ENCODE measurements at places on chromosomes 5 and 9.

- no peak for DNase-seq
Observed at GRCh38 chr9:14455243-14455642, 141.3 kb upstream of the NFIB start.

DNA sequence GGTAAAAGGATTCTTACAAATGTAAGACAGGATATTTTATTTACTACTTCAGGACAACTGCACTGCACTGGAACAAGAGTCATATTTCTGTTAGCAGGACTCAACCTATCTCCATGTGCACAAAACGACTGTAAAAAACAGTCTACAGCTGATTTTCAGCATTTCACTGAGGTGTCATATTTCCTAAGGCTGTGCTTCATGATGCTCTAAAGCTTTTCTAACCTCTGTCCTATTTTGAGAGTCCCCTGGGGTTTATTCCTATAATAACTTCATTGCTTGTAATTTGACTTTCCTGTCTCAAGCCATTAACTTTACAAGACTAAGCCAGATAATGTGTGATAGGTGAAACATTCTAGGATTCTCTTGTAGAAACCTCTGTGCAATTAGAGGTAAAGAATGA is 472.3 kb downstream of the HINT1 start:
- no peak for DNase-seq

DNA sequence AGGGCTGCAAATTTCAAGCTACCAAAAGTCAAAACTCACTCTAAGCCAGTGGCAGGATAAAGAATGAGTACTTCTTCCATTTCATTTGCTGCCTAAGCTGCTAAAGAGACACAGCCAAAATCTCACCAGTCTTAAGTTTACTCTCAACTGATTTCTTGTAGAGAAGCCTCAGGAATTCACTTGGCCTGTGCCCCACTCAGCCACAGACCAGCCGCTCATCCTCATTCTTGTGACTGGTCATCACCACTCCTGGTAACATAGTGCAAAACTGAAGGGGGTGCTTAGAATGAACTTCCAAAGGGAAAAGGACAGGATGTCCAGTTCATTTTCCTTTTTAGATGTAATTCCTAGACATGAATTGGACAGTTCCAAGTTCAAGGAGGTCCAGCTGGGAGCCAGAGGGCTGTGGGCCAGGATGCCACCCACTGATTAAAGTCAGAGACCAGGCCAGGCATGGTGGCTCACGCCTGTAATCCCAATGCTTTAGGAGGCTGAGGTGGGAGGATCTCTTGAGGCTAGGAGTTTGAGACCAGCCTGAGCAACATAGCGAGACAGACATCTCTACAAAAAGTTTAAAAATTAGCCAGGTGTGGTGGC is 72.7 kb upstream of the RANBP3L start:
- DNase-seq = peak; percentile 37

GRCh38 chr9:135156525-135157510 is 69.3 kb downstream of the OLFM1 start:
- DNase-seq = peak; percentile 53

DNA sequence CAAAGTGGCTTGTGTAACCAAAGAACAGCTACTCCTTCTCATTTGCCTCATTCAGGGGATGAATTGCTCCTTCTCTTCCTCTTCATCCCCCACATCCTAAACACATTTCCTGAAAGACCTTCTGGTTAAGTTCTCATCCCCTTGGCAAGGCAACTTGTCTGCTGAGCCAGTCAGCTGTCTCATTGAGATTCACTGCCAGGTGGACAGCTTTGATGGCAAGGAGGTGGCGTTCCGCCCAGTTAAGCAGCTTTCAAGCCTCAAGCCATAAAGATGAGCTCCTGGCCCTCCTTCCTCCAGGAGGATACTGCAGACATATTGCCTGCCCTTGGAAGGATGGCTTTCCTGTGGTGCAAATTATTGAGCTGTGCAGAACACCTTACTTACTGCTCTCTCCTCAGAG is 448.6 kb upstream of the MPDZ start:
- no peak for DNase-seq

DNA sequence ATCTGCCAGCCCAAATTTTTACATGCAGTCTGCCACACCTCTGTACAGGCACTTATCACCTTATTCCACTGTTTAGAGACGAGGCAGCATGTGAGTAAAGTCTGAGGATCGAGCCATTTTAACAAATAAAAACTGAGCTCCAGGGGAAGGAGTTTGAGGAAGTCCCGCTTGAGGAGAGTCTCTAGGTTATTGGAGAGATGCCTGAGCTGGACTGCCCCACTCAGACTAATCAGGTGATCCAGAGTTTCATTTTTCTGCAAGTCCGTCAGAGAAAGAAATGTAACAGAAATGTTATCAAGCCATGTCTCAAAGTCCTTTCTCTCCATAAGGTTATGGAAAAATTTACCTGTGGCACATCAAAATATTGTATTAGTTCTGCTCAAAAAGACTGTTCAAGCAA is 5.3 kb downstream of the FBXW2 start:
- no peak for DNase-seq

- DNase-seq = no peak
Observed at GRCh38 chr5:149757956-149758355, 27.8 kb downstream of the PPARGC1B start.

DNA sequence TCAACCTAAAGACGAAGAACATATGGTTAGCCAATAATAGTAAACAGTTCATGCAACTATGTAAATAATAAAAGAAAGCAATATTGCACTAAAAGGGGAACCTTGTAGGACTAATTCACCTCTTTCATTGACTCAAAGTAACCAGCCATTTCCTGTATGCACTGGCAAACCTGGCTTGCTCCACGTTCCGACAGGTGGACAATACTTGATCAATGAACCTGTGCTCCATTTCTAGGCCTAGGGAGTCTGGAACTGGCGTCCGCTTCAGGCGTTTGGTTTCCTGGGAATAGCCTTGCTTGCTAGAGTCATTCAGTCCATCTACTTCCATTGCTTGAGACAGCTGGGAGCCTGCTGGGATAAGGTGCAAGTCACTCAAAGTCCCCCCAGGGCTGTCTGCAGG is 41.6 kb downstream of the PTAR1 start:
- no peak for DNase-seq

DNA sequence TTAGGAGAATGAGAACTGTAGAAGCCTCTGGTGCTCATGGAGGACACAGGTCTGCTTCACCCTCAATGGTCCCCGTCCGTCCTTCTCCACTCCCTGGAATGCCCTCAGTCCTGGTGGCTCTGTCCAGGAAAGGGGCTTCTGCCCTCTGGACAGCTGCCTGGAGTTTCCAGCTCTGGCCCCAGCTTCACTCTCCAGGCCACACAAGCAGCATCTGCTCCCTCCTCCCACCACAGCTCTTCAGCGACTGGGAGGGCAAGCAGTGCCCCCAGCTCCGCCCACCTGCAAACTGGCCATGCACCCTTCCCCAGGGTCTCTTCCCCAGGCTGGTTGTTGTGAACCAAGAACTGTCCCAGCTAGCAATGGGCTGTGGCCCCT is 4.7 kb downstream of the SARDH start:
- no peak for DNase-seq

DNA sequence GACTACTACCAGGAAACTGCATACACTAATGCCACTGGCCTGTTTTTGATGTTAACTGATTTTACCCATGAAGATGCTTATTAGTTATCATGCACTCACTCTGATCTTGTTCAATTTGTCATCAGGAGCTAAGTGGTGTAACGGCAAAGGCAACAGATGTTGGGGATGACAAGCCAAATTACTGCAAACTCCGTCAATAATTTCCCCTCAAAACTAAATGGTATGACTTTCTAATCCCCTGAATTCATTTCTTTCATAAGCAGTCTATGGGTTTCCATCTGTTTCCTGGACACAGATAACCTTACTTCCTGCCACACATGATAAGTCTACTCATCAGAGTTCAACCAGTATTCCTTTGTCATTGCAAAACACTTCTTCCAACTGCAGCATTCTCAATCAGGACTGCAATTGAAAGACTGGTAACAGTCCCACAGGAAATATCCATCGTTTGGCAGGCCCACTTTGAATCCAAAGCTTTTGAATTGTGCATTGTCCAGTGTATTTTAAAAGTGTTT is 96.2 kb upstream of the SMC2 start:
- DNase-seq = no peak

DNA sequence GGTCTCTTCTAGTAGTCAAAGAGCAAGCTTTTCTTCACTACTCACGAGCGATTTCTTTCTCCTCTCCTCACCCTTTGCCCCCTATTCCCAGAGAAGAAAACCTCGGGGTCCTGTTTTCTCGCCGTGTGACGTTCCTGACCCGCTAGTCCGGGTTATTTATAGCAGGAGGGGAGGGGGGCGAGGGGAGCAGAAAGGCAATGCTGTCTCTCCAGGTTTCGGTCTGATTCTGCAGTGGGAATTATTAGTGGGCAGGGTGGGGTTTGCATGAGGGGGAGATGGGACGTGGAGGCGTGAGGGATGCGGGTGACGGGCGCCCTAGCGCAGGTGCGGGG is 847 bp upstream of the GABRB2 start:
- DNase-seq = peak; percentile 5

DNA sequence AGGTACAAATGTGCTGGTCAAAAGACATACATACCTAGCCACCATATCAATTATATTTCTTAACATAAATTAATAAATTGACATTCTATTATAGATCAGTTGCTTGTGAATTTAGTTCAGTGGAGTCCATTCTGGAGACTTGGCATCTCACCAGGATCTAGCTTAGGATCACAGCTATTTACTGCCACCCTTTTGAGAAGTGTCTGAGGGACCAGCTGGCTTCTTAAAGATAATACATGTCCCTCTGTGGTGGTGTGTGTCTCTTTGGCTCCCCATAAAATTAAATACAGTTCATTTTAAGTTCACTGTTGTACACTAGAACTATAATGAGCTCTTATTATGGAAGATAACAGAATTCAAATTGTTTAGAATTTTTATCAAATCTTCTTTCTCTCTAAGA is 290.7 kb downstream of the PRELID2 start:
- no peak for DNase-seq

GRCh38 chr9:84296146-84296843 is 44.3 kb downstream of the SLC28A3 start:
- DNase-seq = peak; percentile 51

GRCh38 chr5:73719632-73720031 is 93.6 kb downstream of the ARHGEF28 start:
- DNase-seq = no peak

GRCh38 chr5:124193371-124193789 is 553.1 kb downstream of the ZNF608 start:
- DNase-seq = peak; percentile 8

DNA sequence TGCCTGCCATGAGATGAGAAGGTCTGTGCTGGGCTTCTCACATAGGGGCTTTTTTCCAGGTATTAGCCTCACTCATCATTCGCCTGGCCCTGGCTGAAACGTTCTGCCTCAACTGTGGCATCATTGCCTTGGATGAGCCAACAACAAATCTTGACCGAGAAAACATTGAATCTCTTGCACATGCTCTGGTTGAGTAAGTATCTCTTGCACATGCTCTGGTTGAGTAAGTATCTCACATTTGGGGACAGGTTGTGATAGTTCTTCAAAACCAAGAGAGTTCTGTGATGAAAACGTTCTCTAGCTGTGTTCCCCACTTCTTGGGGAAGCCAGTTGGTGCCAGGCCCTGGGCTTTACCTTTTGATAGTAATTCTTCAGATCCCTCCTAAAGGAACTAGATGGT is 17.4 kb upstream of the IL13 start:
- no peak for DNase-seq

GRCh38 chr9:105881021-105881420 is 186.7 kb downstream of the TMEM38B start:
- no peak for DNase-seq

DNA sequence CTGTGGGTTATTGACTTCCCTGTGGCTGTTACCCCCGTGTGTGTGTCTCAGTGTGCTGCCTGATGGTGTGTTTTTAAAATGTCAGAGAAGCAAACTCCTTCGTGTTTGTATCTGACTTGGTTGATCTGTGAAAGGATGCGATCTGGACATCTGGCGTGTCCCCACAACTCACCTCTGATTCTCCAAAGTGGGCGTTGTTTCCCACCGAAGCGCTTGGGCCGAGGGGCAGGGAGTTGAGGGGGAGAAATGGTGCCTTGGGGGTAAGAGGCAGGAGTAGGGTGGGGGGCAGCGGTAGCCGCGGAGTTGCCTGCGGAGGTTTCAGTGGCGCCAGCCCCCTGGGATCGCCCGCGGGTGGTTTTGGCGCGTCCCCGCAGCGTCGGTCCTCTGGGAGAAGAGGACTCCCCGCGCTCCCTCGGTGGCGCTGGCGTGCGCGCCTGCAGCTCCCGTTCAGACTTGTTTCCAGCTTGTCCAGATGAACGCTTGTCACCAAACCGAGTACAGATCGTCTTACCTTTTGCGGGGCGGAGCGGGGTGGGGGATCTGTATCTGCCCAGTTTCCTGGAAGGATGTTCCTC is 1.1 kb downstream of the MAST4 start:
- peak; percentile 14 for DNase-seq

- no peak for DNase-seq
Observed at GRCh38 chr9:28031521-28032267, 458.4 kb upstream of the C9orf72 start.

- no peak for DNase-seq
Observed at GRCh38 chr5:99133921-99134320, 205.1 kb upstream of the CHD1 start.
